ENCODE measurements at places on chromosomes 11 and 22. TPM values are rescaled to one million over a fixed set of nuclear protein-coding genes. Genes with fewer than 3 reads are reported as not detected.

GRCh38 chr11:124745835-124746620, 6.0 kb downstream of the VSIG2 start:
- DNase-seq = no peak

DNA sequence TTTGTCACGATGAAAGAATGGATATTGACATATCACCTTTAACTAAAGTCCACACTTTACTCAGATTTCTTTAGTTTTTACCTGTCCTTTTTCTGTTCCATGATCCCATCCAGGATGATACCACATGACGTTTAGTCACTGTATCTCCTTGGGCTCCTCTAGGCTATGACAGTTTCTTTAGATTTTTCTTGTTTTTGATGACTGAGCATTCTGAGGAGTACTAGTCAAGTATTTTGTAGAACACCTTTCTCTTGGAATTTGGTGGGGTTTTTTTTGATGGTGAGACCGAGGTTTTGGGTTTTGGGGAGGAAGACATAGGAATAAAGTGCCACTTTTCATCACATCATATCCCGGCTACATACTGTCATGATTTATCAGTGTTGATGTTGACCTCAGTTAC, 4.0 kb downstream of the LDHAL6A start:
- DNase-seq = no peak

DNA sequence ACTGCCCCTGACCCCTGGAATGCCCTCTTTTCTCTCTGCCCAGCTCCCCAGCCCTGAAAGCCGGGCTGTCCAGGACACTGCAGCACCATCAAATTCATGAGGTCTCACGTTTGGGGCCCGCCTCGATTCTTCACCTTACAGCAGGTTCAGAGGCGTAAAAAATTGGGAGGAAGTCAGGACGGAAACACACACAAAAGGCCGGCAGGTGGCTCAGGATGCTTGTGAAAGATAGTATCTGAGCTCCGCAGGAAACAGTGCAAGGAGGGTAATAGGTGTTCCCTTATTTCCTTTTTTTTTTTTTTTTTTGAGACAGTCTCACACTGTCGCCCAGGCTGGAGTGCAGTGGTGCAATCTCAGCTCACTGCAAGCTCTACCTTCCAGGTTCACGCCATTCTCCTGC, 4.1 kb downstream of the RFPL2 start:
- DNase-seq = no peak

GRCh38 chr22:38947321-38948140, 9.9 kb upstream of the APOBEC3A start:
- peak; percentile 24 for DNase-seq

GRCh38 chr11:65295001-65295400, 19.7 kb upstream of the CDC42EP2 start:
- no peak for DNase-seq

GRCh38 chr22:49046546-49047361, 780.9 kb downstream of the BRD1 start:
- no peak for DNase-seq

DNA sequence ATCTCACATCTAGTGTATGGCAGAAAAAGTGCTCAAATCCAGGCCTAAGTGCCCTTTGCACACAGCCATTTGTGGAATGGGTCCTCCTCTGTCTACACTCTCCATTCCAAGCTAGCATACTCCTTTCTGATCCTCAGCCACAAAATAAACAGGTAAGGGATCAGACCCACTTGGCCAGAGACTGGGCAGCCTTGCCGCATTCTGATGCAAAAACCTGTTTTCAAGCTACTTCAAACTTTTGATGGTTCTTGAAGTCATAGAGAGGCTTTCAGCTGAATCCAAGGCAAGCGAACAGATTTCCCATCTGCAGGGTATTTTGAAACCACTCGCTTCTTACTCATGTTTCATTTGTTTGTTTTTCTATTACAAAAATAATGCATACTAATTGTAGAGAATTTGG, 136.6 kb upstream of the NAV2 start:
- DNase-seq = no peak

- DNase-seq = no peak
These were observed 76.7 kb downstream of the PISD start for GRCh38 chr22:31585161-31585859.

GRCh38 chr11:70304208-70304603, 33.7 kb downstream of the PPFIA1 start:
- DNase-seq = no peak

DNA sequence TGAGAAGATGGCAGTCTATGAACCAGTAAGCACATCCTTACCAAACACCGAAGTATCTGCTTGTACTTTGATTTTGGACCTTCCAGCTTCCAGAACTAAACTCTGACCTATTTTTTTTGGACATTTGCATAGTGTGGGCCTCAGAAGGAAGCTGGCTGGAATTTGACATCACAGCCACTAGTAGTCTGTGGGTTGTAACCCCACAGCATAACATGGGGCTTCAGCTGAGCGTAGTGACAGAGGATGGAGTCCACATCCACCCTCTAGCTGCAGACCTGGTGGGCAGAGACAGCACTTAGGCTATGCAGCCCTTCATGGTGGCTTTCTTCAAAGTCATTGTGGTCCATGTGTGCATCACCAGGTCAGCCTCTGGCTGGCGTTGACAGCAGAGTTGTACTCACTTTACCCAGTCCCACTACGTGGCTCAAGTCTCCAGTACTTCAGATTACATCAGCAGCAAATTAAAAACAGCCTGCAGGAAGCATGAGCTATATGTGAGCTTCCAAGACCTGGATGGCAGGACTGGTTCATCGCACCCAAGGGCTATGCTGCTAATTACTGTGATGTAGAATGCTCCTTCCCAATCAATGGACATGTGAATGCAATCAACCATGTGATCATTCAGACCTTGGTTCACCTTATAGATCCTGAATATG, 58.6 kb upstream of the VPREB1 start:
- no peak for DNase-seq

DNA sequence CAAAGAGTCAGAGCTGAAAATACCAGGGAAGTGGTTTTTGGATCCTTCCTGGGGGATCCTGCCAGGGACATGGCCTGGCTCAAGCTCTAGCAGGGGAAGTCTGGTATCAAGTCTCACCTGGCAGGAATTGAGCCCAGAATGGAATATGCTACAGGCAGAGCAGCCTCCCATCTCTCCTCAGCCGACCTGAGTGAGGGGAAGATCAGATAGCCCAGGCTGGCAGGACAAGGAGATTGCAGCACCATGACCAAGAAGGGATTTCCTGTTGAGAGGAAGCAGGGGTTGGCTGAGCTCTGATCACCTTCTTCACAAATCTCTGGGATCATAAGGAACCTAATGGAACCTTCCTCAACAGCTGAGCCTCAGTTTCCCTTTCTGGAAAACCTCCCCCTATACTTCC, 13.0 kb downstream of the OAF start:
- no peak for DNase-seq

DNA sequence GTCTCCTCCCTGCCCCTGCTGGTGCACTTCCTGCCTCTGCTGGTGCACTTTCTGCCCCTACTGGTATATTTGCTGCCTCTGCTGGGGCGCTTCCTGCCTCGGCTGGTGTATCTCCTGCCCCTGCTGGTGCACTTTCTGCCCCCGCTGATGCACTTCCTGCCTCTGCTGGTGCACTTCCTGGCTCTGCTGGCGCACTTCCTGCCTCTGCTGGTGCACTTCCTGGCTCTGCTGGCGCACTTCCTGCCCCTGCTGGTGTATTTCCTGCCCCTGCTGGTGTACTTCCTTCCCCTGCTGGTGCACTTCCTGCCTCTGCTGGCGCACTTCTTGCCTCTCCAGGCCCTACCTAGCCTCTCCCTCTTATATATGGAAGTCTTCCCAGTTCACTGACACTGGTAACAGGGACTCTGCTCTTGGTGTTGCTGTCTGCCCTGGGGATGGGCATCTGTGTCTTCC, 10.1 kb downstream of the MTFP1 start:
- DNase-seq = no peak

DNA sequence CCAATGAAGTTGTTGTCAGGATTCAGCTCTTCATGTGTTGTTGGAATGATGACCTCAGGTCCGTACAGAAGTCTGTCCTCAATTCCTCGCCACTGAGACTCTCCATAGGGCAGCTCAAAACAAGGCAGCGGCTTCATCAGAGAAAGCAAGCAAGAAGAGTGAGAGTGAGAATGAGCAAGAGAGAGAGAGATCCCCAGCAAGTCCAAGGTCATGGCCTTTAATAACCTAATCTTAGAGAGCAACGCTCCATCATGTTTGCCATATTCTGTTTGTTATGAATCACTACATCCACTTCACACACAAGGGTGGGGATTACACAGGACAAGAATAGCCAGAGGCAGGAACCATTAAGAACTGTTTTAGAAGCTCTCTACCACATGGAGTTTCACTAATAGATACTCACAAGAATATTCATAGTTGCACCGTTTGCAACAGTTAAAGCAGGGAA, 23.3 kb upstream of the MMP7 start:
- peak; percentile 42 for DNase-seq

DNA sequence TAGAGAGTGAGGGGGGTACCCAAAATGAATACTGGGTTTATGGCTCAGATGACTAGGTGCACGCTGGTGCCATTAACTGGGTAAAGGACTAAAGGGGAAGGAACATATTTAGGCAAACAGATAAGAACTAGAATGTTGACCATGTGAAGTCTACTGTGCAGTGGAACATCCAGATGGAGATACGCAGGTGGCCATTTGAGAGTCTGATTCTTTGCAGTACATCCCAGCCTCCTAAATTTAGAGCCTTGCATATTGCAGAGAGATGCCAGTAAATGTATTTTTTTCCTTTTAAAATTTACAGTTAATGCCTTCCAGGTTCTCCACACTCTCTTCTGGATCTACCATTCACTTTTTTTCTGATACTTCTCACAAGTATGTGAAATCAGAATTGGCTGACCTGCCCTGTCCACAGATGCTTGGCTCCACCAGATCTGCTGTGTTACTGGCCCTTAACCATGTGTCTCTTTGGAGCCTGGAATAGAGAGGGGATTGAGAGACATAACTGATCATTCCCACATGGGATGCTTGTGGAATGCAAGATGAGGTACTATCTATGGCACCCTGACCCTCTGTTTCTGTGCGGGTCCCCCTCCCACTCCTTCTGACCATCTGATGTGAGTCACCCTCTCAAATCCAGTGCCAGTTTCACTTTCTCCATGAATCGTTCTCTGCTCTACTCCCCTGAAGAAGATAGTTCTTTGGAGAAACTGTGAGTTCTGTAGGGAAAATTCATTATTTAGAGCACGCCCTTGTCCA, 77.0 kb upstream of the NCAM1 start:
- DNase-seq = no peak

HTR3A gene
- total RNA-seq = not detected

DGCR6 gene
- total RNA-seq = 0.48 TPM

TSGA10IP gene
- total RNA-seq = not detected

Data from foreskin keratinocyte (primary cell).